Right lung (tissue), 10 donors: ENCODE measurements at places on chromosomes 7 and 10. TPM values are rescaled to one million over a fixed set of nuclear protein-coding genes. Genes with fewer than 3 reads are reported as not detected.

Gene TMEM176A
- 6.8 TPM for polyA plus RNA-seq

- peak; percentile 46 for DNase-seq
These were observed 24.5 kb upstream of the KLF14 start for GRCh38 chr7:130758429-130759056.

Gene EMX2
- polyA plus RNA-seq = 0.38 TPM

- no peak for DNase-seq
These were observed at the start of gene UCMA for GRCh38 chr10:13234172-13234571. UCMA (minus strand) TSS chr10:13234374; CDS start chr10:13234258, 116 bp downstream.

DNA sequence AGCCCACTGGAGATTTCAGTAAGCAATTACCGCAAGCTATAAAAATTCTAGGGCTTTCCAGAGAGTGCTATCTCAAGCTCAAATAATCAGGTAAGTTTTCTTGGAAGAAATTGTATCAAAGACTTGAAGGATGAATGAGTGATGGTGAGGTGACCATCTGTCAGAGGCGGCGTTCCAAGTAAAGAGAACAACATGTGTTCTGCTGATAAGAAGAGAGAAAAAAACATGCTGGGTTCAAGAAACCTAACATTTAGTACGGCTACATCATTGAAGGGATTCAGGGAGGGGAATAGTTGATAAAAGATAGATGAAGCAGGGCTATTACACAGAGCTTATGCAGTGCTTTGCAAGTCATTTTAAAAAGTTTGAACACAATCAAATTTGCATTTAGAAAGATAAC lies 100.7 kb downstream of the GNAI1 start:
- DNase-seq = no peak

Gene RAB19
- polyA plus RNA-seq = 0.52 TPM
